ENCODE measurements at places on chromosomes 11 and 22. TPM values are rescaled to one million over a fixed set of nuclear protein-coding genes. Genes with fewer than 3 reads are reported as not detected.
A peak's percentile ranks its signal among the peaks of the same experiment; 100 is the strongest.

Gene MAJIN
- polyA plus RNA-seq, result not detected

Gene KRTAP5-1
- polyA plus RNA-seq, result not detected

Gene PPFIA1
- polyA plus RNA-seq, result 15.1 TPM

Gene OR51B2
- polyA plus RNA-seq, result not detected

- H3K27me3 ChIP-seq, result peaks cover 4% of the 10 kb centered on the region
- peaks cover 11% of the 10 kb centered on the region for H3K4me1 ChIP-seq
- H3K4me3 ChIP-seq, result no peak overlapping the region
- H3K36me3 ChIP-seq, result no peaks in the 10 kb centered on the region
These were observed 45.4 kb upstream of the ANO3 start for GRCh38 chr11:26286472-26287066.

DNA sequence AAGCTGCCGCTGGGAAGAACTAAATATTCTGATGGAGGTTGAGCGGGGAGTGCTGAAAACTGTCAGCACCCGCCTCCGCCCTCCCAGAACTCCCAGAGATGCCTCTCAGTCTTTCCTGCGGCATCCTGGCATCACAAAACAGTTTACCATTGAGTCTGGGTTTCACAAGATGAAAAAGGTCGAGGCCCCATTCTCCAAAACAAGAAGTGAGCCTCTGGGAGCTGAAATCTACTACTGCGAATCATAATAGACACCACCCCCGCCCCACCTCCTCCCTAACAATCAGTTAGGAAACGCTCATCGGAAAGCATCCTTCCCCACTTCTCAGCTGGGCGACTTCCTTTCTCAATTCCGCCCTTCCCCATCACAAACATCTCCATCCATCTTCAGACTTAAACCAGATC is 1.0 kb downstream of the SUN2 start:
- H3K36me3 ChIP-seq, result peaks cover 13% of the 10 kb centered on the region
- peak overlapping the region; percentile 99 for H3K4me3 ChIP-seq
- peaks cover 69% of the 10 kb centered on the region for H3K4me1 ChIP-seq
- H3K27me3 ChIP-seq, result no peaks in the 10 kb centered on the region
- H3K27ac ChIP-seq, result peak overlapping the region; percentile 96
- DNase-seq, result no peak

DNA sequence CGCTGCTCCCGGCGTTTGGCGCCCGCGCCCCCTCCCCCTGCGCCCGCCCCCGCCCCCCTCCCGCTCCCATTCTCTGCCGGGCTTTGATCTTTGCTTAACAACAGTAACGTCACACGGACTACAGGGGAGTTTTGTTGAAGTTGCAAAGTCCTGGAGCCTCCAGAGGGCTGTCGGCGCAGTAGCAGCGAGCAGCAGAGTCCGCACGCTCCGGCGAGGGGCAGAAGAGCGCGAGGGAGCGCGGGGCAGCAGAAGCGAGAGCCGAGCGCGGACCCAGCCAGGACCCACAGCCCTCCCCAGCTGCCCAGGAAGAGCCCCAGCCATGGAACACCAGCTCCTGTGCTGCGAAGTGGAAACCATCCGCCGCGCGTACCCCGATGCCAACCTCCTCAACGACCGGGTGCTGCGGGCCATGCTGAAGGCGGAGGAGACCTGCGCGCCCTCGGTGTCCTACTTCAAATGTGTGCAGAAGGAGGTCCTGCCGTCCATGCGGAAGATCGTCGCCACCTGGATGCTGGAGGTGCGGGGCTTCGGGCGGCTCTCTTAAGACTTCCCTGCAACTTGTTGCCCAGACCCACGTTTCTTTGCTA is at the start of gene CCND1:
CCND1 (plus strand) TSS at position 162 of the 587 bp plus-strand sequence; CDS start at position 320, 158 bp downstream.
- peak within 1 kb of the TSS; percentile 93 for H3K4me3 ChIP-seq
- peak; percentile 36 for DNase-seq
- peaks cover 30% of the 10 kb centered on the region for H3K27me3 ChIP-seq
- H3K27ac ChIP-seq, result peak within 1 kb of the TSS; percentile 69

DNA sequence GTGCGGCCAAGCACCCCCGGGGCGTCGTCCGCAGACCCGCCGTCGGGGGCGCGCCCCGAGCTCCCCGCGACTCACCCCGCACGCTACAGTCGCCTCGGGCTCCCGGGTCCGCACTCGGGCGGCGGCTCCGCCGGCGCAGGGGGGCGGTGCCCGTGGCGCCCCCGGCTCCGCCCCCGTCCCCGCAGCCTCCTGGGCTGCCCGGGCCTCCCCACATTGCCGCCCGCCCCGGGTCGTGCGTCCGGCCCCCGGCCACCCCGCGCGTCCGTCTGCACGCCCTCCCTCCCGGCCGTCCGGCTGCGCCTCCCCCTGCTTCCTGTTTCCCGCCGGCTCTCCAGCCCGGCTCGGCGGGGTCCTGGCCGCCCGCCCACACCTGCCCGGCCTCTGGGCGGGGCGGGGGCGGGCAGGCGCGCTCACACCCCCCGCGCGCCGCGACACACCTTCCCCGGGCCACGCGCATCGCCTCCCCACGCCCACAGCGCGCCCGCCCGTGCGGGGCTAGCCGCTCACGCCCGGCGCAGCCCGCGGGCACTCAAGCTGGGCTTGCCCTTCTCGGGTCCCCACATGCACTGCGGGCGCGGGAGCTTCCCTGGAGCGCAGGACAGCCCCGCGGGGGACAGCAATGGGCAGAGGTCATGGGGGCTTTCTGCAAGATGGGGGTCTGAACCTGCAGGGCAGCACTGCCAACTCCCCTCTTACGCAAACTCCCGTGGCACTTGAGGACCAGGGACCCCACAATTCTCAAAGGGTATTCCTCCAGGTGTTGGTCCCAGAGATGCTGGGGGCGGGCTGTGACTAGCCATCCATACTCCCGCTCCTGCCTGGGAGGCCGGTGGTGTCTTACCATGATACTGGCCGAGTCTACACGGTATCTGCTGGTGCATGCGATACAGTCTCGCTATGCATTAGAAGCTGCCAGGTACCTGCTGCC is at the start of gene CARD10:
CARD10 (minus strand) TSS at position 148 of the 928 bp plus-strand sequence. CDS start 215 bp downstream, outside the sequence.
- H3K27me3 ChIP-seq, result peaks cover 72% of the 10 kb centered on the region
- no peak within 1 kb of the TSS for H3K27ac ChIP-seq
- peaks cover 5% of the 10 kb centered on the region for H3K4me1 ChIP-seq
- H3K36me3 ChIP-seq, result no peaks in the 10 kb centered on the region
- peak within 1 kb of the TSS; percentile 82 for H3K4me3 ChIP-seq

GRCh38 chr22:19820880-19821522 is 33.7 kb downstream of the GNB1L start:
- peaks cover 6% of the 10 kb centered on the region for H3K4me1 ChIP-seq
- no peak for DNase-seq
- H3K27ac ChIP-seq, result no peak overlapping the region
- H3K4me3 ChIP-seq, result no peak overlapping the region
- H3K27me3 ChIP-seq, result no peaks in the 10 kb centered on the region

- no peaks in the 10 kb centered on the region for H3K36me3 ChIP-seq
- DNase-seq, result no peak
- H3K4me3 ChIP-seq, result no peak overlapping the region
- H3K27me3 ChIP-seq, result no peaks in the 10 kb centered on the region
These were observed 53.9 kb downstream of the MSANTD4 start for GRCh38 chr11:105968021-105968697.

DNA sequence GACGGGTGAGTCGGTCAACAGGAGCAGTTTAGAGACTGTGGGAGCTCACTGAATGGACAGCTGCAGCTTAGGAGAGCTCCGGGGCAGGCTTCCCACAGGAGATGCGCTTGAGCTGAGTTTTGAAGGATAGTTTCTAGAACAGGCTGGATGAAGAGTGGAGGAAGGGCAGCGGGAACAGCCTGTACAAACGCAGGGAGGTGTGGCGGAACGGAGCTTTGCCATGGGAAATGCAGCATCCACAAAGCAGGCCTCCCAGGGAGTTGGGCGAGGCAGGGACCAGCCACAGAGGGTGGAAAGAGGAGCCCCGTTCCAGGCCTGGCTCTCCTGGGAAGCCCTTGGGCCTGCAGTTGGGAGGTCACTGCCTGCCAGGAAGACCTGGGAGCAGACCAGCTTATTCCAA is 26.8 kb upstream of the TEF start:
- peaks cover 11% of the 10 kb centered on the region for H3K36me3 ChIP-seq
- no peak for DNase-seq
- no peak overlapping the region for H3K27ac ChIP-seq
- H3K27me3 ChIP-seq, result no peaks in the 10 kb centered on the region

- H3K27me3 ChIP-seq, result no peaks in the 10 kb centered on the region
- peak within 1 kb of the TSS; percentile 90 for H3K4me3 ChIP-seq
- H3K27ac ChIP-seq, result peak within 1 kb of the TSS; percentile 100
- H3K4me1 ChIP-seq, result peaks cover 49% of the 10 kb centered on the region
- H3K36me3 ChIP-seq, result no peaks in the 10 kb centered on the region
- DNase-seq, result peak; percentile 85
These were observed at the start of gene LPXN for GRCh38 chr11:58575377-58576020. Gene LPXN (minus strand): TSS chr11:58575856. CDS start chr11:58575772, 84 bp downstream.

Gene HSPB2
- polyA plus RNA-seq, result not detected

Gene TM7SF2
- polyA plus RNA-seq, result 18.4 TPM

All from naive B cell (primary cell).